Stimulated activated CD4-positive, alpha-beta T cell treated with anti-CD3 and anti-CD28 coated beads, Interleukin-1b, Interleukin-23, amount 100 ng/mL, for 48 hours (primary cell): ENCODE measurements at places on chromosomes 11 and 22.

- DNase-seq: no peak
Measured at GRCh38 chr11:11318961-11319360, 34.1 kb downstream of the CSNK2A3 start.

- DNase-seq: no peak
Measured at GRCh38 chr11:47987310-47987709, 7.0 kb downstream of the PTPRJ start.

GRCh38 chr11:69442807-69443137 lies 38.7 kb upstream of the LINC01488 start:
- no peak for DNase-seq

GRCh38 chr22:16819249-16819648 lies 6.0 kb downstream of the XKR3 start:
- no peak for DNase-seq

- no peak for DNase-seq
Measured at GRCh38 chr11:95999711-96000406, 76.0 kb upstream of the MTMR2 start.

DNA sequence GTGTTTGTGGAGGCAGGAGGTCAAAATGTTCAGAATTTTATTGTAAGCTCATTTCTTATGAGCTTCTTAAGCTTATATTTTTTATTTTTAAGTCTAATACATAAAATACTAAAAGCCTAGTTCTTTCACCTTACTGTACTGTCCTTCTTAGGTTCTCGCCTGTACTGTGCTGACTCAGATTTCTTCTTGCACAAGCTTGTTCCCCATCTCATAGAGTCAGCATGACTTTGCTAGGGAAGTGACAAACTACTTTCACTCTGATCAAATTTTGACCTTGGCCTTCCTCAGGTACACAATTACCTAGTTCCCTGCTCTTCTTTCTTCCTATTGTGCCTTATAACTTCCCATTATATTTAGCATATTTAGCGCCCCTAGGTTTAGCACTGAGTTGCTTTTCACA lies 81.5 kb downstream of the STK33 start:
- DNase-seq: no peak

DNA sequence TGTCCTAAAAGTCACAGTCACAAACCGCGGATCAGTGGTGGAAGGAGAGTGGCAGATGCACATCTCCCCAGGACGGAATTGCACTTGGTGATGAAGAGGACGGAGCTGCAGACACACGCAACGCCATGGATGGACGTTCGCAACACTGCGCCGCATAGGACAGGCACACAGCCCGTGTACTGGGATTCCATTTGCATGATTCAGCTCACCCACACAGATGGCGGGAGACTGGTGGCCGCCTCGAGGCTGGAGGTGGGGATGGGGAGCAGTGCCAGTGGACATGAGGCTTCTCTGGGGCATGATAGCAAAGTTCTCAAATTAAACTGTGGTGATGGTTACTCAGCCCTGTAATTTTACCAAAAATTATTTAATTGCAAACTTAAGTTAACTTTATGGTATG lies 37.4 kb downstream of the DUSP8 start:
- DNase-seq: no peak

DNA sequence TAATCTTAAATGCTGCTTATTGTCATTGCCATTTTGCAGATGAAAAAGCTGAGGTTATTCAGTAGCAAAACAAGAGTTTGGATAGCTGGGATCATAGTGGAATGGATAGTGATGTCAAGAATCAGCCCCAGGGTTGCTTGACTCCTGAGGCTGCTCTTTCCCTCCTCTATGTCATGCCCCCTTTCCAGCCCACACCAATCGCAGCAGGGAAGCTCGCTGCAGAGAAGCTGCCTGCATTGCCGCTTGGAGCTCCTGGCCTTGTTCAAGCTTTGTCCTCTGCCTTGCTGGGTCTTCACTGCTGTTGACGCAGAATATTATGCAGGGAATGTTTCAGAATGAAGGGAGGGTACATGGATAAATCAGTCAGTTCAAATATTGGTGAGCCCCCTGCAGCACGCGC lies 128.8 kb upstream of the RASSF10 start:
- no peak for DNase-seq

DNA sequence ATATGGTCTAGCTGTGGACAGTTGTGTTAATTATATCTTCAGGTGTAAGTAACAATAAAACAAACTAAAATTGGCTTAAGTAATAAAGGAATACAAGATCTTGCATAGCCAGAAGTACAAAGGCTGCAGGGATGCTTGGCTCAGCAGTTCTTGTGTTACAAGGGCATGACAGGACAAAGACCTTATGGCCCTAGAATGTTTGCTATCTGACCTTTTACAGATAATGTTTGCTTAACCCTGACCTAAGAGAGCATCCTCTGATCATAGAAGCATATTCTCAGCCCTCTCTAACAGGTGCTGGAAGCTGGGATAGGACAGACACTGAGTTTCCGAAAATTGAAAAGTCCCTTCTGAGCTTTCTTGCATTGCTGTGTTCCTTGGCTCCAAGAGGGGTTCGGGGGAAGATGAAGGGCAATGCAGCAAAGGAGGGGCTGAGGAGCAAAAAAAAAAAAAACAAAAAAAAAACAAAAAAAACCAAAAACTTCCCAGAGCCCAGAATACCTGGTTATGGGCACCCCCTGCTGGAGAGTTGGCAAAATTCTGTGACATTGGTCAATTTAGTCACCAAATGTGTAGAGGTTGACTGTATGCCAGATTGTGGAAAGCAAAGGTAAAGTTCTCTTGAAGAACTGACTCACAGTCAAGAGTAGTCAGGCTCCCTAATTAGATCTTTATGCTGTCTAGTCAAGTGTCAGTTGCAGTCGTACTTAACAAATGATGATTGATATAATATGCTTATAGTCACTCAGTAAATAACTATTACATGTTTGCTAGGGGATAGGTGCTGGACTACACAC lies 10.4 kb upstream of the HIKESHI start:
- DNase-seq: peak; percentile 79

- no peak for DNase-seq
Measured at GRCh38 chr11:67347964-67348749, 5.2 kb downstream of the POLD4 start.

DNA sequence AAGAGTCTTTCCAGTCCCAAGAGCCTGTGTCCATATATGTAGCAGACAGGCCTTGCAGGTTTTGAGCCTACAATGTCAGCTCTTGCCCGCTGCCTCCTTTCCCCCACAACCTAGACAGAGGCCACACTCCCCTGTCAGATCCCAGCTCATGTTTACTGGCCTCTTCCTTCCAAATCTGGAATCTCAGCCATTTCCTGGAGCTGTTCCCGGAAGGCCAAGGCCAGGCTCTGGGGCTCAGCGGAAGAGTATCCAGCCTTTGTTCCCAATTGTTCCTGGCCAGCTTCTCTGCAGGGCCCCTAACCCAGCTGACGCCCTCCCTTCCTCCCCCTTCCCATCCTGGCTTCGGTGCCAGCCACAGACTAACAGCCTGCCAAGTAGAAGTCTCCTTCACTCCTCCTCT lies 1.0 kb upstream of the ROBO4 start:
- DNase-seq: no peak

DNA sequence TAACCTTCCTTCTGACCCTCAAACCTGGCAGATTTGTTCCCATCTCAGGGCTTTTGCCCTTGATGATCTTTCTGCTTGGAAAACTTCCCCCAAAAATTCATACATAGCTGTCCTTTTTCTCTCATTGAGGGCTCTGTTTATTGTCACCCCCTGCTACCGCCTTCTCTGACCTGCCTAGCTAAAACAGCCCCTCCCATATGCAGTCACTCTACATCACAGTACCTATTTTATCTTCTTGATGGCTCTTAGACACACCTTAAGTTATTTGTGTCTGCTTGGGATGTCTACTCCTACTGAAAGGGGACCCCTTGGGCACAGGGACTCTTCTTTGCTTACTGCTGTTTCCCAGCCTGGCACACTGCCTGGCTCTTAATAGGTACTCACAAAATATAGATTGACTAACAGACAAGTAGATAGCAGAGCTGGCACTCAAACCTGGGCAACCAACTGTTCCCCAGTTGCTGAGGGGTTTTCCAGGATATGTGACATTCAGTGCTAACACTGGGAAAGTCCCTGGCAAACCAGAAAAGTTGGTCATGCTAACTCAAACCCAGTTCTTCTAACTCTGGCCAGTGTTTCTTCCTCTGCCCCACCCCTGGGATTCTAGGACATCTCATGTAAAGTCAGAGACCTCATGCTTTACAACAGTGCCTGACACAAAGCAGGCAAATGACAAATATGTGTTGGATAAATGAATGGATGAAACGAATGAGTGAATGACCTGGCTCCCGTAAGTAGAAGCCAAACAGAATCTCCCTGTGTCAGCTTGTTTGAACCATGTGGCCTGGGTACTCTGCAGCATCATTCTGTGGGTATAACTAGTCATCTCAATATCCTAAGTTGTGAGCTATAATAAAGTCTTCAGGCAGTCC lies 19.8 kb upstream of the FJX1 start:
- DNase-seq: peak; percentile 22

- DNase-seq: no peak
Measured at GRCh38 chr11:115716601-115717529, 212.7 kb upstream of the CADM1 start.

- no peak for DNase-seq
Measured at GRCh38 chr11:61690706-61691379, 10.7 kb downstream of the DAGLA start.

DNA sequence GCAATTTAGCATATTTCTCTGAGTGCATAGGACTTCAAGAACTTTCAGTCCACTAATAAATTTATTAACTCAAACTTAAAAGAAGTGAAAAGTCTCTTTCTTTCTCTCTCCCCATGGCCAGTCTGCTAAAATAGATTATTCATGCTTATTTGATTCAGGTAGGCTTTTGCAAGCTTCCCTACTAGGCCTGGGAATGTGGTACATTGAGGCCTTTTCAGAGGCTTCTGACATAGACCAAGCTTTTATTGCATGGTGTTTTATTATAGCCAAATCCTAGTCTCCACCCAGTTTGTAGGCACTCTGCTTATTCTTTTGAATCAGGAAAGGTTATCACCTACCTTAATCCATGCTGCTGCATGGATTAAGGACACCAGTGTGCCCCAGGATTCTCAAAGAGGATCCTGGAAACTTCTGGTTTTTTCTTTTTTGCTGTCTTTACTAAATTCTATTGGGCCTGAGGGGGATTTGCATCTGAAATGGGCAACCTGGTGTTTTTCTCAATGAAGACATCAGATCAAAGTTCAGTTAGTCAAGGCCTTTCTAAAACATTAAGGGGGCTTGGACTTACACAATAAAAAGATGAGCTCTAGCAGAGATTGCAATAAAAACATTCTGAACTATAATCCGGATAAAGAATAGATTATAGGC lies 92.2 kb downstream of the ELP4 start:
- no peak for DNase-seq

- no peak for DNase-seq
Measured at GRCh38 chr11:113075586-113076095, 114.4 kb downstream of the NCAM1 start.

DNA sequence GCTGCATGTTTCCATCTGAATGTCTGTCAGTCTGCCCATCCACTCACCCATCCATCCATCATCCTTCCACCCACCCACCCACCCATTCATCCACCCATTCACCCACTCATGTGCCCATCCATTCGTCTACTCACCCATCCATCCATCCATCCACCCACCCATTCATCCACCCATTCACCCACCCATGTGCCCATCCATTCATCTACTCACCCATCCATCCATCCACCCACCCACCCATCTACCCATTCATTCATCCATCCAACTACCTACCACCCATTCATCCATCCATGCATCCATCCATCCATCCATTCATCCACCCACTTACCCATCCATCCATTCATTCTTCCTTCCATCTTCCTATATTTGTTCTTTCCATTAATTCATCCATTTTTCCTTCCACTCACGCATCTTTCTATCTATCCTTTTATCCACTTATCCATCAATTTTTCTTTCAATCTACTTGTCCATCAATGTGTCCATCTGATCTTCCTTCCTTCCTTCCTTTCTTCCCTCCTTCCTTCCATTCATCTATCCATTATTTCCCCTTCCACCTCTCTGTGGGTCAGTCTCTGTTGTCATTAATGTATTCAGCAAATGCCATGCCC lies 8.0 kb downstream of the CRYBB3 start:
- DNase-seq: no peak

DNA sequence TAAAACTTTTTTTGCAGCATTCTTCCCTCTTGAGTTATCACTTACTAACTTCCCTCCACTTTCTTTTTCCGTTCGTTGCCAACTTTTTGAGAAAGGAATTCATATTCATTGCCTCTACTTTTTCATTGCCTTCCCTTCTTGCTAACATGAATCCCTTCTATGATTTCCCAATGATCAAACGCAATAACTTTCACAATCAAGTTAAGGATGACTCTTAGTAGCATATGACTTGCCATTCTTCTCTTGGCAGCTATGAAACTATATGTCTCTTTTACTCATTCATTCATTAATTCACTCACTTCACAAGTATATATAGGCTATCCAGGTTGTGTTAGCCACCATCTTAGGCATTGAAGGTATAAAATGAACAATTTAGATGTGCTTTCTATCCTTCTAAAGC lies 16.6 kb upstream of the ARHGAP20 start:
- DNase-seq: no peak

- DNase-seq: no peak
Measured at GRCh38 chr11:10490398-10491241, 35.6 kb downstream of the AMPD3 start.

GRCh38 chr11:103488031-103488461 lies 378.8 kb downstream of the DYNC2H1 start:
- DNase-seq: no peak

DNA sequence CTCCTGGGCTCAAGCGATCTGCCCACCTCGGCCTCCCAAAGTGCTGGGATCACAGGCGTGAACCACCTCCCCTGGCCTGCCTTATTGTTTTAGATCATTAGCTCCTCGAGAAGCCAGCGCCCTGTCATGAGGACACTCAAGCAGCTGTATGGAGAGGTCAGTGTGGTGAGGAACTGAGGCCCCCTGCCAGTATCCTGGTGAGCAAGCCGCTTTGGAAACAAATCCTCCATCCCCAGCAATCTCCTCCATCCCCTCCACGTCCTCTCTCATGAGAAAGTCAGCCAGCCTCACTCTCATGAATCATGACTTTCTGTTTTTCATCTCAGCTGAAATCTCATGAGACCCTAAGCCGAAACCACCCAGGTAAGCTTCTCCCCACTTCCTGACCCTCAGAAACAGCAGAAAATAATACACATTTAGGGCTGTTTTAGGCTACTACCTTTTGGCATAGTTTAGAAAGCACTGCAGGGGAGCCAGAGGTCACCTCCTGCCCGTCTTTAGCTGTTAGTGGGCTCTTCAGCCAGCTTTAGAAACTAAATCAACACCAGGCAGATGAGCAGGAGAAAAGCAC lies 56.0 kb downstream of the CTTN start:
- DNase-seq: no peak

GRCh38 chr11:2564008-2564530 lies 119.3 kb downstream of the KCNQ1 start:
- DNase-seq: no peak
